ENCODE measurements at places on chromosomes 2 and 18. TPM values are rescaled to one million over a fixed set of nuclear protein-coding genes. Genes with fewer than 3 reads are reported as not detected.
A peak's percentile ranks its signal among the peaks of the same experiment; 100 is the strongest.

DNA sequence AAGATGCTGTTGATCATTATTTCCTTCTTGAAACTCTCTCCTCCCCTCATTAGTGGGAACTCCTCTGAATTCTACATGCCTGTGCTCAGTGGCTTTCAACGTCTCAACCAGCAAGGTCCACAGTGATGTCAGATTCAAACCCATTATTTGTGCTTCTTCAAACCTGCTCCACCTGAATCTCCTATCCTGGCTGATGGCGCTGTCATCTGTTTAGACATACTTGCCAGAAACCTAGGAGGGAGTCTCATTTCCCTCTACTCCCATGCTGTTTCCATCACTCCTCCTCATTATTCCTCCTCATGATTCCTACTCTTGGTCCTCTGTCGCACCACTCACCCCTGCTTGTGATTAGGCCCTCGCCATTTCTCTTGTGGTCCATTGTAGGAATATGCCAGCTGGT, 2.9 kb upstream of the LPIN2 start:
- no peak for DNase-seq

- no peak for DNase-seq
Observed at GRCh38 chr2:70104231-70105111, 17.2 kb downstream of the PCBP1 start.

PID1 gene
- not detected for total RNA-seq

DNA sequence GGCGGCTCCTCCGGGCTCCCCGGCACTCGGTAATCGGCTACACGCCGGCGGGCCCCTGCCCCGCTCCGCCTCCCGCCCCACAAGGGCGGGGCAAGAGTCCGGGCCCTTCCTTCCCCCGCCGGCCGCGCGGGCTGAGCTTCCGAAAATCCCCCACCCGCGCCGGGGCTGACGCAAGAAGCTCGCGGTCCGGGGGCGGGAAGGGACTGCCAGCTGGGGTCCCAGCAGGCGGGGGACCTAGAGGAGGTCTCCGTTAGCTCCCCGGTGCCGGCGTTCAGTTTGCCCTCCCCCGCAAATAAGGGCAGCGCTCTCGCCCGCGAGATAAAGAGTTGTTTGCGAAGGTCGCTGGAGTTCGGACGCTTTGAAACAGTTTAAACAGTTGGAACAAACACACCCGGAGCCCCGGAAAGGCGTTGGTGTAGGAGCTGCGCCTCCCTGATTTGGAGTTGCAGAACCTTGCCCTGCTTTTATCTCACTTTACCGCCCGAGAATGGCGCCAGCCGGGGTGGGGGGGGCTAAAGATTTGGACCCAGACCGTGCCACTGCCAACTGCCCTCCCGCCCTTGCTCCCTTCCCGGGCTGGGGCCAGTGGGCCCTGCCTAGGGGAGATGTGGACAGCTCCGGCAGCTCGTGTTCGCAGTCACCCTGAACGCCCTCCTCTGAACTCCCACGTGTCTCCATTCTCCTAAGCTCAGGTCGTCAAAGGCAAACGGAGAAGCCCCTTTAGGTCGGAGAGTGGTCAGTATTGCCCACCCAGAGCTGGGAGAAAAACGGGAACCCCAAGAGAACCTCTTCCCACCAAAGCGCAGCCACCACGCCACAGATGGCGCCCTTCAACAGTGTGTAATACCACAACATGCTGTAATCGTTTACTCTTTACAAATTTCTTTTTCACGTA, at the start of gene NFE2L2:
Gene NFE2L2 (minus strand): TSS at position 35 of the 895 bp plus-strand sequence. CDS start 151 bp downstream, outside the sequence.
- DNase-seq: peak; percentile 86

MGAT4A gene
- 3.1 TPM for total RNA-seq

DNA sequence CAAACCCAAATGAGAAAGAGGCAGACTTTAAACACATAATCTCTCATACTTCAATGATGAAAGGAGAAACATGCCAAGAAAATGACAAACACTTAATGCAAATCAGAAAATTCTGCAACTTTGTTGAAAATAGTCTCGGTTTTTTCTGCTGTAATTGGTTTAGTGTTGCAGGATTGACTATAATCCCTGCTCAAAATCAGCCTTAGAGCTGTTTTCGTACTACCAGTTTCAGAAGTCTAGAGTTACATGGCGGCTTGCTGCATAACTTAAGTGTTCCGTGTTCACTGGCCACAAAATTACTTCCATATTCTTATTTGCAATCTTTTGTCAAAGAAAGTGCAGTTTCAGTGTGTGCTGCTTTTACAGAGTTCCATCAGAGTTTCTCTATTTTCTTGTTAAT, 48.9 kb upstream of the ITGAV start:
- DNase-seq: no peak

LBX2 gene
- total RNA-seq: 4.8 TPM

FAM237A gene
- not detected for total RNA-seq

- no peak for DNase-seq
Observed at GRCh38 chr2:98541906-98542305, 66.4 kb downstream of the COA5 start.

GRCh38 chr2:19801367-19802080, 100.3 kb downstream of the TTC32 start:
- DNase-seq: peak; percentile 92

NR4A2 gene
- total RNA-seq: 4.1 TPM

DNA sequence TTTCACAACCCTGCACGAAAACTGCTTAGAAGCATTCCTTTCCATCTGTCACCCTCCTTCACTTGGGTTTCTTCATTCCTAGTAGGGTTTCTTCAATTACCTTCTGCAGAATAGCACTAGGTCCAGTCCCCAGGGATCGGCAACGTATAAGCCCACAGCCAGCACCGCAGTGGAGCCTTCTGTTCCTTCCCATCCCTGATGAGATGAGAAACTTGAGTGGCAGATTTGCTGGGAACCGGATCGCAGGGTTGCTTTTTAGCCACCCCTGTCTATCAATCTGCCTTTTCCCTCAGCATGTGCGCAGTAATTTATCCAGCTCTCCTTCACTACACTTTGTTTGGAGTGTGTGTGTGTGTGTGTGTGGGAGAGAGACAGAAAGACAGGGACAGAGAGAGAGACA, 94.2 kb downstream of the CD8B2 start:
- DNase-seq: no peak

DNA sequence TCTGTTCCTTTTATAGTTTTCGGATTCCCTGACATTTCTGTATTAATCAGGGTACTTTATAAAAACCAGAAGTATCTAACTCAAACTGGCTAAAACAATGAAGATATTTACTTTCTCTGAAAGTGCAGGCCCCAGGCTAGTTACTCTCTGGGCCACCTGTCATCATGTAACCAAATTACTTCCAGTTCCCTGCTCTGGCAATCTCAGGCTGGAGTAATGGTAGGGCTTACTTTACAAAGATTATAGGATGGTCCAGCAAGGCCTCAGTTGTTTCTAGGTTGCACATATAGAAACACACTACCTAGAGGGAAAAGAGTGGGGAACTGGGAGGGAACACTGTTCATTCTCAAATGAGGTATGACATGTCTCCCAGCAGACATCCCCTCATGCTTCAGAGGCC, 74.8 kb downstream of the CHST9 start:
- no peak for DNase-seq

RBM44 gene
- 0.08 TPM for total RNA-seq

- no peak for DNase-seq
Observed at GRCh38 chr2:190170673-190171072, 108.1 kb upstream of the MSTN start.

DNA sequence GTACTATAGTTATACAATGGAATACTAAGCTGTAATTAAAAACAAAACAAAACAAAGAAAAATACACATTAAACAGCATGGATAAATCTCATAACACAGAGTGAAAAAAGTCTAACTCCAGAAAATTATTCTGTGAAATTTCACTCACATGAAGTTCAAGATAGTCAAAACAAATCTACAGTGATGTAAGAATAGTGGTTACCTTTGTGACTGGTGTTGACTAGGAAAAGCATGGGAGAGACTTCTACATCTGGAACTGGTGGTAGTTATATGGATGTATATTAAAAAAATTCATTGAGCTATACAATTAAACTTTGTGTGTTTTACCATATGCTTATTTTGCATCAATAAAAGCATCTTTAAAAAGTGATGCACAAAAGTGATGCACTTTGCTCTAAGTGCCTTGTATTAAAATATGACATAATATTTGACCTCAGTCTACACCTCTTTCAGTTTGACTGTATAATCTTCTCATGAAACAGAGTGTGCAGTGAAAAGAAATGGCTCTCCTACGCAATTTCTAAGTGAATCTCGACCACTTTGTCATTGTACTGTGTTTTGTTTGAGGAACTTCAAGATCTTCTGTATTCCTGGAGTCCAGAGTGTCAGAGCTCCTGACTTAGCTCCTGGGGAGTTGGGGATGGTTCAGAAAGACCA, 28.0 kb downstream of the STAT4 start:
- DNase-seq: no peak

UGT1A3 gene
- total RNA-seq: 1.2 TPM

DNA sequence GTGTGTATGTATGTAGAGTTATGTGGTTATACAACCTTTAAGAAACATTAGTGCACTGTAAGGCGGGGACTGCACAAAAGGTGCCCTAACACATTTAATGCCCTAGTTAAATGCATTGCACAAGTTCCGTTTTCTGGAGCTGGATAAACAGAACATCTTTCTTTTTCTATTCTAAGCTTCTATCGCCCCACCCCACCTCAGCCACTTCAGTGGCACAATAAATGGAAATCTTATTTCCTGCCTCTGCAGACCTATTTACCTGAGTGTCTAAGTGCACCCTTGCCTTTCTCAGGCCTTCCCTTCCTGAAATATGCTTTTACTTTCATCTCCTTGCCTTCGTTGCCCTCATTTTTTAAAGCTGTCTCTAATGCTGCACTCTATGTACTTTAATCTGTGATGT, 123.5 kb downstream of the TANC1 start:
- DNase-seq: peak; percentile 45

EVA1A gene
- not detected for total RNA-seq

DNA sequence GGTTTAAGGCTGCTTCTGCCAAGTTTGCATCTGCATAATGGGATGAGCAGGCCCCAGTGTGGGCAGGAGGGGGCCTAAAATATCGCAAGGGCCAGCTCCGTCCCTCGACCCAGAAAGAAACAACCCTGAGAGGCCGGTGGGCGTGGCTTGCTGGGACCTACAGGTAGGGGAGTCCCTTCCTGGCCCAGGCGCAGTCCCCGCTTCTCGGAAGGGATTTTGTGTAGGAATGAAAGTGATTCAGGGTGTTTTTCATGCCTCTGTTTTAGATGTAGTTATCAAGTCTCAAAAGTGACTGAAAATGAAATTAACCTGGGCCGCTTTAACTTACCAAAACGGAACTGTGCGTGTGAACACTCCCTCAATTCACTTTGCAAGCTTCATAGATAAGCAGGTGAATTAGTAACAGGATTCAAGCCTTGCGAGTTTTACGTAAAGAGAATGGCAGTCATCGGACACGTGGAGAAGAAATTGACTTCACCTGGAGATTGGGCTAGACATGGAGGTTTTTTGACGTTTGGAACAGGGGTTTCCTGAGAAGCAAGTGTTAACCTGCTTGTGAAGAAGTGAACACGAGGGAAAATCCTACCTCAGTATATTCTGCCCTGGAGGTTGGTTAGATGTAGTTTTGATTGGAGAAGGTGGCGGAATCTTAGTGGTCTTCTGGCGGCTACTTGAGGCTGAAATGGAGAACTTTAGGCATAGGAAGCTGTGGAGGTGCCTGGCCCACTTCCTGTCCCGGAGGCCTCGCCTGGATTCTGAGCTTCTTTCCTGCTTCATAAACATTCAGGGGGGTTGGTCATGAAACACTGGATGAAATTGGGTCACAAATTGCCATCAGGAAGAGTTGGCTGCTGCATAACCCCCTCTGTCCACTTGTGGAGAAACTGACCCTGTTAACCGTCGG, 1.7 kb downstream of the NCK2 start:
- peak; percentile 59 for DNase-seq

DNA sequence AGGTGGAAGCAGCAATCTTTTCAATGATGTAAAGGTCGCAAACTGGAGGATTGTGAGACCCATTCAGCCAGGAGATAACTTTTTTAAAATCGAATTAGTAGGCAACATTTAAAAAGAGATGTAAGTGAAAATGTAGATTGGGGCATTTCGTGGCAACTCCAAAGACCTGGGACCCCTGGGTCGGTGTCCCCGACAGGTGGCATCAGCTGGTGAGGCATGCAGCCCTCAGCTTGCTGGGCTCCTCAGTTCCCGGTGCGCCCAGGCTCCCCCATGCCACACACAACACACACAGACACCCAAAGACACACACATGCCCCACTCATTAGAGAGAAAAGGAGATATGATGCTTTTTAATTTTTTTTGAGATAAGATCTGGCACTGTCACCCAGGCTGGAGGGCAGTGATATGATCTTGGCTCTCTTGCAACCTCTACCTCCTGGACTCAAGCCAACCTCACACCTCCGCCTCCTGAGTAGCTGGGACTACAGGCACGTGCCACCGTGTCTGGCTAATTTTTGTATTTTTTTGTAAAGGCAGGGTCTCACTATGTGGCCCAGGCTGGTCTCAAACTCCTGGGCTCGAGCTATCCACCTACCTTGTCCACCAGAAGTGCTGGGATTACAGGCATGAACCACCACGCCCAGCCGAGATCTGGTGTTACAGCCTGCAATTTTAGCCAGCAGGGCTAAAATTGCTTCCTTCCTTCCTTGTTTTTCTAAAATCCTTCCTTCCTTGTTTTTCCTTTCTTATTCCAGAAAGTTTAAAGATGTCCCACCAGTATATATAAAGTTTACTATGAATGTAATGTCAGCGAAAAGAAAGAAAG, 122.6 kb upstream of the EPAS1 start:
- no peak for DNase-seq

- no peak for DNase-seq
Observed at GRCh38 chr18:38007026-38007425, 441.4 kb upstream of the CELF4 start.
